ENCODE measurements at places on chromosomes 4 and X.

- H3K27ac ChIP-seq = no peak overlapping the region
- no peaks in the 10 kb centered on the region for H3K4me1 ChIP-seq
- H3K36me3 ChIP-seq = no peaks in the 10 kb centered on the region
- no peak for DNase-seq
- H3K4me3 ChIP-seq = no peak overlapping the region
- H3K27me3 ChIP-seq = no peaks in the 10 kb centered on the region
Observed at GRCh38 chr4:121881158-121881557, 10.9 kb upstream of the BBS7 start.

- peaks cover 4% of the 10 kb centered on the region for H3K4me1 ChIP-seq
- no peak overlapping the region for H3K27ac ChIP-seq
- H3K36me3 ChIP-seq = no peaks in the 10 kb centered on the region
Observed at GRCh38 chr4:73021634-73022033, 47.9 kb downstream of the COX18 start.

DNA sequence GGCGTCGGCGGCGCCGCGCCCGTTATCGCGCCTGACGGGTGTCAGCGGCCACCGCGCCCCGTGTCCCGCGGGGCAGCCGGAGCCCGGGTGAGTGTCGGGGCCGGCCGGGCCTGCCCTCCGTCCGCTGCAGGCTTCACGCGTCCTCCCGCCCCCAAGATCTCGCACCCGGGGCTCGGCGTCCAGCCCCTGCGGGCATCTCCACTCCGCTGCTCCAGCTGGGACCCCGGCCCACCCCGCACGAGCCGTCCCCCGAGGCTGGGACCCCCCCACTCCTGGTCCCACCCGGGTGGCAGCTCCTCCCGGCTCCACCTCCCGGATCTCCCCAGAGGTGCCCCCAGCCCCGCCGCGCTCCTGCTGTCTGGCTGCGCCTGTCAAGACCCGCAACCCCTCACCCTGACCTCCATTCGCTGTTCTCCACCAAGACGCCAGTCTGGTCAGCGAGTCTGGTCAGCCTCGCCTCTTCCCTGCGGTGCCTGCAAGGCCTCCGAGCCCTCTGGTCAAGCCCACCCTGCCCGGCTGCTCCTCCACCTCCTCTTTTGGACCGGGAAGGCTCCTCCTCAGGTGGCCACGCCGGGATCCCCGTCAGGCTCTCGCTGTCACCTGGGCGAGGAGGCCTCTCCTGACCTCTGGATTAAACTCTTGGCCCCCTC lies 66.0 kb upstream of the NKX1-1 start:
- no peak overlapping the region for H3K27ac ChIP-seq
- H3K4me1 ChIP-seq = peaks cover 2% of the 10 kb centered on the region
- peak; percentile 23 for DNase-seq
- no peak overlapping the region for H3K4me3 ChIP-seq

GRCh38 chrX:16466640-16467432 lies 183.1 kb upstream of the S100G start:
- no peak overlapping the region for H3K4me3 ChIP-seq
- H3K27me3 ChIP-seq = peaks cover under 1% of the 10 kb centered on the region
- no peaks in the 10 kb centered on the region for H3K4me1 ChIP-seq

- no peak overlapping the region for H3K4me3 ChIP-seq
- DNase-seq = no peak
- H3K27ac ChIP-seq = no peak overlapping the region
Observed at GRCh38 chrX:127085939-127086338, 266.4 kb downstream of the PRR32 start.

DNA sequence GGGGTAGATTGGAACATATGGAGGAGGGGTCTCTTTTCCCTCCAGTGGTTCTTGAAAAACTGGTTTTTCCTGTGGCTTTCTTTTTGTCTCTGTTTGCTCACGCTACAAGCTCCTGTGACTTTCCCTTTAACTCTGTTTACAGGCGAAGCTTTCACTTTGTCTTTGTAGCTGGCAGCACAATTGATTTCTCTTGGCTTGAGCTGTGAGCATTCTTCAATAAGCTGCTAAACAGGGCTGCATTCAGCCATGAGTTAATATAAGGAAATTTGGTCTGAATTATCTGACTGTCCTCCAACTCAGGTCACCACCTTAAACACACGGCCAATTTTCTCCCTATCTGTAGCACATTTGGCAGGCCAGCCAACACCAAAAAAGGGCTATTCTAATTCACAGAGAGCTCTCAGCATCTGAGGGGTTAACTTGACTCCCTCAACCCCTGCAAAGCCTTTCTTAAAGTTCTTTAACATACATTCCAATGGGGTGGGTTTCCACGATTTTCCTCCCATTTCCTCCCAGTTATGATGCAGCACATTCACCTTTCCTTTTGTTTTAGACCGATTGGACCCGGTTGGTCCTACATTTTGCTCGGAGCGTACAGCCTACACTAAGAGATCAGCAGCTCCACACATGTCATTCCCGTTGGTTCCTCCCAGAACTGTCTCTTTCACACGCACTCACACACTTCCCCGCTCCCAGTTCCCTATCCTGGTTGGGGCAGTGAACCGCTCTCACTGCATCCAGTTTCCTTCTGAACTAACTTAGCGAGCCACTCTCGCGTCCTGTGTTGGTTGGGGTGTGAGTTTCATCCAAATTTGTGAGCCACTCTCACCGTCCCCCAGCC lies 45.4 kb downstream of the UGT2A3 start:
- no peak for DNase-seq
- no peaks in the 10 kb centered on the region for H3K36me3 ChIP-seq

DNA sequence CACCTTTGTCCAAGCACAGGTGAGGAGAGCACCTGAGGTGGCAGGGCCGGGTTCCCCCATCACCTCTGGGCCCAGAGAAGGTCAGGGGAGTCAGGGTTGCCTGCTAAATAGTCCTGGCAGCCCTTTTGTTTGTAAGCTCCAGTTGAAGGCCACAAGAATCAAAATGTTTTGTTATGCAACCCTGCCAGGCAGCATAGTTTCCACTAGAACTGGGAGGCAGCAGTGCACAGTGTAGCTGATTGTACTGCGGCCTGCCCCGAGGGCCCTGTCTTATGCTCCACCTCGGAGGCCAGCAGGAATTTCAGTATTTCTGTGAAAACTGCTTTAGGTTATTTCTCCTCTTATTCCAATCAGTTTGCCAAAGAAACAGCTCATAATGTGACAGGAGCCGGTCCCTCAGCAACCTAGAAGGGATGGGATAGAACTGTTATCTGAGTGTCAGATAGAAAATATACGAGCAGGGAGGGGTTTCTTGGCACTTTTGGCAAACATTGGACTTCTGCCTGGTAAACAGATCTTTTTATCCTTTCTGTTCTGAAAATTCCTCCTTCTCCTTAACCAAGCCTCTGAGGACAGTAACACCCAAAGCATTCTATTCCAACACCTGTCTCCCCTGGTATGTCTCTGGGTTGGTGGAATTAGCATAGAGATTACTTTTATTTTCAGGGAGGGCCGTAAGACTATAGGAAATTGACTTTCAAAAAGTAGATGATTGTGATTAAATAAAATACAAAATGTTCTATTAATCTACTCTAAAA lies 93.6 kb downstream of the LNX1 start:
- no peak overlapping the region for H3K27ac ChIP-seq
- no peaks in the 10 kb centered on the region for H3K4me1 ChIP-seq
- DNase-seq = no peak
- no peak overlapping the region for H3K4me3 ChIP-seq
- peaks cover 7% of the 10 kb centered on the region for H3K36me3 ChIP-seq

- no peaks in the 10 kb centered on the region for H3K36me3 ChIP-seq
- H3K27ac ChIP-seq = no peak overlapping the region
- no peaks in the 10 kb centered on the region for H3K27me3 ChIP-seq
- H3K4me1 ChIP-seq = peaks cover 1% of the 10 kb centered on the region
- no peak overlapping the region for H3K4me3 ChIP-seq
- DNase-seq = no peak
Observed at GRCh38 chrX:46754586-46755061, 4.3 kb downstream of the SLC9A7 start.

- peak overlapping the region; percentile 93 for H3K4me3 ChIP-seq
- peaks cover 2% of the 10 kb centered on the region for H3K4me1 ChIP-seq
- DNase-seq = no peak
- peaks cover 3% of the 10 kb centered on the region for H3K27me3 ChIP-seq
Observed at GRCh38 chr4:145618210-145618931, 814 bp upstream of the MMAA start.

- no peaks in the 10 kb centered on the region for H3K36me3 ChIP-seq
- H3K4me3 ChIP-seq = no peak overlapping the region
- no peak overlapping the region for H3K27ac ChIP-seq
- no peaks in the 10 kb centered on the region for H3K4me1 ChIP-seq
Observed at GRCh38 chr4:120555058-120555457, 367.5 kb downstream of the PRDM5 start.

DNA sequence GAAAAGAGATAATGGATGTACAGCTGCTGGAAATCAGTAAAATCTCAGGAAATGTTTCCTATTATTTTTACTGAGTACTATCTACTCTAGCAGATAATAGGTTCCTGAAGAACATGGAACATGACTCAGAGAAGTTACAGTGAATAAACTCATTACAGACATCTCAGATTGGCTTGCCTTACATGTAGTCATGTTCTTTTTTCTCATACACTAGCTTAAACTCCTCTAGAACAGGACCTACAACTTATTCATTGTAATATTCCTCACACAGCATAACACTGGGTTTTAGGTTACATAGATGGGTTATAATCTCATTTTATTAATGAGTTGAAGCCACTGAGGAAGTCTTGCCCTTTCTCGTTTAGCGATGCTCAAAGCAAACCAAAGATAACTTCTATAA lies 86.9 kb upstream of the BMP2K start:
- H3K27ac ChIP-seq = no peak overlapping the region
- no peaks in the 10 kb centered on the region for H3K4me1 ChIP-seq
- H3K4me3 ChIP-seq = no peak overlapping the region
- H3K27me3 ChIP-seq = no peaks in the 10 kb centered on the region
- no peak for DNase-seq

GRCh38 chr4:187016101-187016500 lies 292.4 kb upstream of the FAT1 start:
- no peak overlapping the region for H3K27ac ChIP-seq
- H3K4me1 ChIP-seq = no peaks in the 10 kb centered on the region
- no peaks in the 10 kb centered on the region for H3K27me3 ChIP-seq
- H3K4me3 ChIP-seq = no peak overlapping the region
- DNase-seq = no peak

DNA sequence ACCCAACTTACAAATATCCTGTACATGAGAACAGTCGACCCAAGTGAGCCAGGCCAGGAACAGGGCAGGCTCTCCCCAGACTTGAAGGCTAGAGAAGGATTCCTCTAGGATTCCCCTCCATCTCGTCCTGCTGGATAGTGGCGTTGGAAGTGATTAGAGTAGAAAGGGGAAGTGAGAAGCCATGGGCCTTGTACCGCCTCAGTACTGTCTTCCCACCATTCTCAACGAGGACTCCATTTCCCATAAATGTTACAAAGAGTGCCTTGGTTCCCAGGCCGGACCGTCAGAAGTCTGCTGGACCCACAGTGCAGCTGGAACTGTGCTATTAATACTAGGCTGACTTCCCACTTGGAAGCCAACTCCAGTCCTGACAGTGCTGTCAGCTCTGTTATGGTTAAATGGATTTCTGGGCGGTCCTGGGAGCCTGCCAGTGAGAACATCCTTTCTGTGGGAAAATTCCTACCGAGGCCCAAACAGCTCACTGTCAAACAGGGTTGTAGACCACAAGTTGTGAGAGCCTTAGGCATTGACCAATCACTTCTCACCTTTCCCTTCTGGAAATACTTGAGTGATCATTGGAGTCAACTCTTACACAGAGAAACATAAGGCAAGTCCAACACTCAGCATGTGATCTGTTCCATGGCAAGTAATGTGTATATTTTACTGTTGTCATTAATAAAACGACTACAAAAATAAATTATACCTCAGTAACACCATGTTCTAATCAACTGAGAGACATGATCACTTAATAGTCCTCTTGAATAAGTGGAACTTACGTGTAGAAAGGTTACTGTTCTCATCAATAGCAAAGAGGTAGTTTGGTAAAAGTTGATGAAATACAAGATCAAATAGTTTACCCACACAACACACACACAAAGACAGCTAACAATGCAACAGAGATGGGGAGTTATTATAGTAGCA lies 58.4 kb downstream of the AMELX start:
- no peak overlapping the region for H3K27ac ChIP-seq
- no peaks in the 10 kb centered on the region for H3K36me3 ChIP-seq
- H3K4me3 ChIP-seq = no peak overlapping the region

All from glutamatergic neuron (in vitro differentiated cells).